ENCODE measurements at places on chromosomes 12 and 14.
A peak's percentile ranks its signal among the peaks of the same experiment; 100 is the strongest.

GRCh38 chr12:55718015-55718414 lies 2.2 kb downstream of the BLOC1S1 start:
- DNase-seq, result no peak

DNA sequence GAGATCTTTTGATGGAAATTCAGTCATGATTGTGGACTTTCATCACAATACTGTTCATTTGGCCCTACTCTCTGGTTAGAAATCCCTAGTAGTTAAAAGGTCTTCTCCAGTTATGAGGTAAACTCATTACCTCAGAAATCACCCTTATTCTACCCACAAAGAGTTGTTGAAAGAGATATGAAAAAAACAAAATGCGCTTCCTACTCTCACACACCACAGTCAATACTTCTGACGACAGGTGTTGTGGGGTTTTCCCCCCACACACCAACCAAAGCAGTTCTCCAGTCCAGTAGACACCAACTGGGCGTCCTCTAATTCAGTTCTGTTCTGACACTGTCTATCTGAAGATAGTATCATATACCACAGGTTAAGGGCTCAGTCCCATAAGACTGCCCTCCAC lies 54.9 kb downstream of the TRMT5 start:
- DNase-seq, result no peak

- DNase-seq, result peak; percentile 84
These were observed 4.4 kb downstream of the TXNRD1 start for GRCh38 chr12:104219908-104220404.

DNA sequence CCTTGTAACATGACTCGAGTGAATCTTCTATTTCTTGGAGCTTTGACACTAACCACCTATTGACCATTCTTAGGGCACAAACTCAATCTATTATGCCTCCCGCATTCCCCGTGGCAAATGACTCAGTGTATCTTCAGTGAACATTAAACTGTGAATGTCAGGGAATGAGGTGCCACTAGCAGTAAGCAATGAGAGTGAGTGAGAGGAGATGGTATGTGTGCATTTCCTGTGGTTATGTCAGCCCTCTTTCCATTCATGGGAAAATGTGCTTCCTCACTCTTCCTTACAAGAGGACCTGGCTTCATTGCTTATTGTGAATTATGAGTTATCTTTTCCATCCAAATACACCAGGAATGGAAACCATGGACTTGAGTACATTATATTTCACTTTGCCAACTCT lies 229.2 kb downstream of the EMP1 start:
- DNase-seq, result peak; percentile 93

DNA sequence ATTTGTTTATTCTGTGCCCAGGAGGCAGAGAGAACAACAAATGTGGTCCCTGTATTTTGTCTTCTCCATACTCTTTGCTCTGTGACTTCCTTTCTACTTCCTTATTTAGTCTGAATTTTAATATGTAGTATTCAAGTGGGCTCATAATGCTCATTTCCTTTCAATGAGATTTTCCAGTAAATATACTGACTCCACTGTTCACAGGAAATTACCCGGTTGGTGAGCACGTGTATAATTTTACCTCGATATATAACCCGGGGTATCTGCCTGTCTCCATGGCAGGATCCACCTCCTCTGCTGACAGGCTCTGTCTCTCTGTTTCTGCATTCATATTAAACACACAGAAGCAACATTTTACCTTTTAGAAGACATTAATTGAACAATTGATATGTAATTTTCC lies 166.0 kb downstream of the SLC38A4 start:
- DNase-seq, result no peak

GRCh38 chr14:22539831-22540230 lies 49.2 kb downstream of the DAD1 start:
- DNase-seq, result no peak

DNA sequence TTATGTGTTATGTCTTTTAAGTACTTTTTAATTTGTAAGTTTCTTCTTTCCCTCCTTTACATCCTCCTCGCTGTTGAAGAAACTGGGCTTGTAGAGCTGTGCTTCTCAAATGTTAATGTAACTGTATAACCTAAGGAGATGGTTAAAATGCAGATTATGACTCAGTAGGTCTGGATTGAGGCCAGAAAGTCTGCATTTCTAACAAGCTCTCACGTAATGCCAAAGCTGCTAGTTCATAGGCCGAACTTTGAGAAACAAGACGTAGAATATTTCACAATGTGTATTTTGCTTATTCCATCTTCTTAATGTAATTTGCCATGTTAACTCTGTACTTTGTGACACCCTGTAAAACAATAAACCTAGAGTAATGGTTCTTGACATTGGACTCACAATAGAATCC lies 193.3 kb upstream of the SYT1 start:
- DNase-seq, result peak; percentile 65

DNA sequence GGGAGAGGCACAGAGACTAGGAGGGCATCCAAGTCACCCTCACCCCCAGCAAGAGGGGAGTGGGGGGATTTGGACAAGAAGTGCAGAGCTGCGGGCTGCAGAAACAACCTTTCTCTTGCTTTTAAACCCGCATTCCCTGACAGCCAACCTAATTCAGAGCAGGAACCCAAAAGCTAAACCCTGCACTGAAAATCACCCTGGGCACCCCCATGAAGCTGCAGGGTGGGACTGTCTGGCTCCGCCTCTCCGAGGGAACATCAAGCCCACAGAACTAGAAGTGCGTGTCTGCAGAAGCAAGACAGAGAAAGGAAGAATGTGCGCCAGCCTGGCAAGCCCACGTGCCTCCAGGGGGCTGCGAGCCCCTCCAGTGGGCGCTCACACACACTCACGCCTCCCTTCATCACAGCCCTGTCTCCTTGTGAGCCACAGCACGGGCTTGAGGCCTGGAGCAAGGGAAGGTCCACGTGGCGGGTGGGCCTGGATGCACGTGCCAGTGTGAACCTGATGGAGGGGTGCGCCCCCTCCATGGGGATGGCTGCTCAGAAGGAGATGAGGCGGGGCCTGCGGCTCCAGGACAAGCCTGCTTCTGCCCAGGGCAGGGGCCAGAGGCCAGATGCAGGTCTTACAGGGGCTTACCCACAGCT lies 27.8 kb upstream of the PNMA1 start:
- peak; percentile 46 for DNase-seq

DNA sequence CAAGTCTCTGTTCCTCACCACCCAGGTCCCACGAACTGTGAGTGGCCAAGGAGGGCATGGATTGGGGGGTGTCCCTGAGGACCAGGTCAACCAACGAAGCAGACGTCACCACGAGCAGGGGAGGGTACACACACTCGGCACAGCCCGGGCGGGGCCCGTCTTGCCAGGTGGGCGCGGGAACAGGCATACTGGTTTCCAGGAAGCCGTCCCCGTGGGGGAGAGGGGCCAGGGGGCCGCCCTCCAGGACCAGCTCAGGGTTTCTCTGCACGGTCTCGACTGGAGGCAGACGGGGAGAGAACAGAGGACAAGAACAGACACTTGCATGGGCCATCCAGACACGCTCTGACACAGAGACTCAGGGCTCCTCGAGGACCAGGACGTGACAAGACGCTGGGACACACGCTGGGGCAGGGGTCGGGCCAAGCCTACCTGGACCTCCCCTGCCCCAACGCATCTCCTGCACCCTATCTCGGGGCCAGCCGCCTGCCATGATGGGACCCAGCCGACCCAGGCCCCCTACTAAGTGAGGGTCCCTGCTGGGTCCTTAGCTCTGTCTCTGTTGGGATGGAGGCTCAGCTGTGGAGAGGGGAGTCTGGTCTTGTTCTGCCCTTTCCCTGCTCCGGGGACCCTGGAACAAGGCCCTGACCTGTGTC lies 11.3 kb downstream of the ARL6IP4 start:
- DNase-seq, result no peak

- no peak for DNase-seq
These were observed 151.0 kb upstream of the ARHGAP5 start for GRCh38 chr14:31926123-31926522.

DNA sequence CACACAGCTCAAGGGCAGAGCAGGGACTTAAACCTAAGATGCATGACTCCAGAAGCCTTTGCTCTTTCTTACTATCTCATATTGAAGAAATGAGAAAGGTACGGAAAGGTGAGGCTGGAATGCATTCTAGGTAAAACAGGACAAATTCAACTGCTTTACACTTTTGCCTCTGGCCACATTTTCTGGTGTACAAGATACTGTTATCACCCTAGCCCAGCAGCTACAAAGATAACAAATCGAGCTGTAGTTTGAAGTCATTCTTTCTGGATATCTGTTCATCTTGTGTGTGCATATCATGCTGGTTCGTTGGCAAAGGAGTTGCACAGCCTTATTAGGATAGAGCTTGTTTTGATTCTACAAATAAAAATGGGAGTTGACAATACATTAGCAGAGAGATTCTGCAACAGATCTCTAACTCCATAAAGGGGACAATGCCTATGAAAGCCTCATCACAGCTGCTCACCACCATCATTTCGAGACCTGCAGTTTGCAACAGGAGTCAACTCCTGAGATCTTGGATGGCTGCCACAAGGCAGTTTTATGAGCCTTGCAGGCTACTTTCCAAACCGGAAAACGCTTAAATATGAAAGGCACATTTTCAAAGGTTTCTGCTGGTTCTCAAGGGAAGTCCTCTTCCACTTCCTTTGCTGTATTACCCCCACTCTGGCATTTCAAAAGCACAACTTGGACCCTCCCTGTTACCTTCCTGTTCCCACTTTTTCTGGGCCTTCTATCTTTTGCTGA lies 64.9 kb downstream of the STXBP6 start:
- DNase-seq, result no peak

- DNase-seq, result peak; percentile 42
These were observed 125.4 kb downstream of the CAND1 start for GRCh38 chr12:67394550-67394949.

GRCh38 chr14:63922696-63923421 lies 70.1 kb downstream of the SYNE2 start:
- no peak for DNase-seq

- DNase-seq, result no peak
These were observed 37.8 kb downstream of the SLC24A4 start for GRCh38 chr14:92360651-92361370.

GRCh38 chr12:12641650-12642049 lies 30.0 kb downstream of the CREBL2 start:
- no peak for DNase-seq

DNA sequence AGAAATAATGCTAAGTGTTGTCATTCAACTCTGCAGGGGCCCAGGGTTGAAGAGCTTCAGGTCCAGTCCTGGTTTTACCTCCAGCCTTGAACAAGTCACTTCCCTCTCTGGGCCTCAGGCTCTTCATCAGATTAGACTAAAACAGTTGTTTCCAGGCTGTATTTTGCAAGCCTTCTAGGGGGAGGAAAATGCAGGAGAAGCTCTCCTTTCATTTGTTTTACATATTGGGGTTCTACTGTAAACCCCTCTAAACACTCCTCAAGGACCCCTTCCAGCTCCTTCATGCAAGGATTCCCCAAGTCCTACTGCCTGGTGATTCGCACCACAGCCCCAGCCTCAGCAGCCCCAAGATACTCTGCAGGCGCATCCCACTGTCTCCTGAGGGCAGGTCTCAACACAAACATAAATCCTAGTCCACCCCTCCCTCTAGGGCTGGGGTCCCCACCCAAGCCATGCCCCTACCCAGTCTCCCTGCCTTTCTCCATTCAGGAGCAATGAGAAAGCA lies 2.7 kb downstream of the SDR9C7 start:
- DNase-seq, result peak; percentile 55

GRCh38 chr12:19190292-19191031 lies 60.9 kb downstream of the PLEKHA5 start:
- peak; percentile 69 for DNase-seq

DNA sequence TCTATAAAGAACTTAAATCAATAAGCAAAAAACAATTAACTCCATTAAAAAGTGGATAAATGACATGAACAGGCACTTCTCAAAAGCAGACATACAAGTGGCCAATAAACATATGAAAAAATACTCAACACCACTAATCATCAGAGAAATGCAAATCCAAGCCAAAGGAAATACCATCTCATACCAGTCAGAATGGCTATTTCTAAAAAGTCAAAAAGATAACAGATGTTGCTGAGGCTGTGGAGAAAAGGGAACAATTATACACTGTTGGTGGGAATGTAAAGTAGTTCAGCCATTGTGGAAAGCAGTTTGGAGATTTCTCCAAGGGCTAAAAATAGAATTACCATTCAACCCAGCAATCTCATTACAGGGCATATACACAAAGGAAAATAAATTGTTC lies 234.5 kb upstream of the PLXNC1 start:
- peak; percentile 90 for DNase-seq

DNA sequence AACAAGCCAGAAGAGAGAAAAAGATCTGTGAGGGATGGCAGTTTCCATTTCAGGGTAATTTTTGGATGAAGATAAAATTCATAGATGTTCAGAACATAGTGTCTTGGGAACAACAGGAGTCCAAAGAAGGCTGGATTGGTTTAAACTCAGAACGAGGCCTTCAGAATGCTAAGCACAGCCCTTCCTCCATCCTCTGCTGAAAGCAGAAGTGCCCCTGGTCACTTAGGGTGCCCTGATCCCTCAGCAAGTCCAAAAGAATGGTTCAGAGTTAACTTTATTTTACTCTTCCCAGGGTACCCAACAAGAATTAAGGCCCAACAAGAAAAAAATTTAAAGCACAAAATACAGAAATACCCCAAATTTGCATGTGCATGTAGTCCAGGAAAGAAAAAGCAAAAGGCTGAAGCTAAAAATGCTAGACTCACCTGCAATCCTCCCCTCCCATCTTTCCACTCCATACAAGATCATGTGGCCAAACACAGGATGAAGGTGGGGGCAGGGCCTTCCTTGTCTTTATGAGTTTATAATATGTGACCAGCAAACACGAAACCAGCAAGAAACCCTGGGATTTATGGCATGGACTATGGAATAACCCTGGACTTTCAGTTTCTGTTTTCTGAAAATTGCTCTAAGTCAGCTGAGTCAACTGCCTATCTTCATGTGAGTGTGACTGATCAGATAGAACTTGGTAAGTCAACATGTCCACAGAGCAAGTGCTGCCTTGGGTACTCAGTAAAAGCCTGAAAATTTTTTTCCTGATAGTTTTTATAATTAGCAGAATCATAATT lies 21.2 kb downstream of the MAX start:
- DNase-seq, result no peak

- peak; percentile 60 for DNase-seq
These were observed 172.8 kb downstream of the KTN1 start for GRCh38 chr14:55752580-55753390.

DNA sequence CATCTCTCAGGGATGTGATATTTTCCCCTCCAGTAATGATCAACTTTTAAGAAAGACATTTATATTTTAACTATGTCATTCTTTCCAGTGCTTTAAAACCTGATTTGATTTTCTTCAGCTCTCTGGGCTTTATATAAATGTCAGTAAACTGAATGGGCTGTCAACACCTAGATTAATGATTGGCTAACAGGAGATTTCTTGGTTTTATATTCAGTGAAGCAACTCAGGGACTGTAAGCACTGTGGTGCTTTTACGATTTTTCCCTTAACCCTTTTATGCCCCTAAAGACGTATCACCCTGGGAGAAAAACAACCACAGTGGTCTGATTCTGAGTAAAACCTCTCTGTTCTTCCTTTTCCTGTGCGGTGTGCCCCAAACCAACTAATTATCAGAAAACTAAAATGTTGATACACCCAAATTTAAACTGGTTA lies 38.0 kb downstream of the PTGER2 start:
- peak; percentile 20 for DNase-seq

GRCh38 chr12:42584651-42585111 lies 4.9 kb downstream of the PRICKLE1 start:
- DNase-seq, result peak; percentile 31
